T-cell (primary cell): ENCODE measurements at places on chromosomes 1 and 21.

- no peak for DNase-seq
Measured at GRCh38 chr1:119181218-119181617, 40.8 kb upstream of the WARS2 start.

DNA sequence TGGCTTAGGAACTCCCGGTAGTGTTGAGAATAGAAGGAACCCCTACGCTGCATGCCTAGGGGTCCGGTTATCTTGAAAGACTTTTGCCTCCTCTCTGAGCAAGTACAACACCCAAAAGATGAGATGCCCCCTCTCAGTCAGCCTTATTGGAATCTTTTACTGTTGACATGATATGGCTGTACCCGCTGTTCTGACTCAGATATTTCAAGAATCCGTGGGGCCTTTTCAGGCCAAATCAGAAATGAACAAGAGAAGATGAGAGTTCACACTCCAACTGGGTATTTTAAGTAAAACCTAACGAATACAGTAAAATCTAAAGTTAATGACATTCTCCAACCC, 164.2 kb downstream of the PPIAL4G start:
- DNase-seq, result no peak

- no peak for DNase-seq
Measured at GRCh38 chr1:218524526-218524925, 179.4 kb downstream of the TGFB2 start.

- DNase-seq, result no peak
Measured at GRCh38 chr1:912740-913301, 10.9 kb upstream of the SAMD11 start.

GRCh38 chr21:39802217-39802616, 57.2 kb downstream of the IGSF5 start:
- no peak for DNase-seq

DNA sequence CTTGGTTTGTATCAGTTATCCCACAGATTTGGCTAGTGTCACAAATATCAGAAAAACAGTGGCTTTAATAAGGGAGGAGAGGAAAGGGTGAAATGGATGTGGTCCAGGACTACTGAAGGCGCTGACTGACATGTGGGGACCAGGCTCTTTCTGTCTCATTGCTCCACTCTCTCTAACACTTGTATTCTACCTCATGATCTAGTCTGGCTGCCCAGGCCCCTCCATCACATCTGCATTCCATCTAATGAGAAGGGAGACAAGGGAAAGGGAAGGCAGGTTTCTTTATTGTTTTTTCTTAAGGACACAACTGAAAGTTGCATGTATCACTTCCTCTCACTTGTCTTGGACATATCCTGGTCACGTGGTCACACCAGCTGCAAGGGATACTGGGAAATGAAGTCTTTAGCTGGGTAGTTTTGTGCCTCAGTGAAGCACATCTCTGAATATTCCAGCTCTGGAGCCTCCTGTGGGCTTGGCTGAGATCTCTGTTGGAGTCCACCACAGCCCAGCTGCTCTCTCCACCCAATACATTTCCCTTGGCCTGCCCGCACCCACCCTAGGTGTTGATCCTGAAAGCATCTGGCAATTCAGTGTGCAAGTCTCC, 42.0 kb upstream of the PADI2 start:
- no peak for DNase-seq

GRCh38 chr1:11345971-11346715, 73.1 kb downstream of the UBIAD1 start:
- DNase-seq, result no peak

DNA sequence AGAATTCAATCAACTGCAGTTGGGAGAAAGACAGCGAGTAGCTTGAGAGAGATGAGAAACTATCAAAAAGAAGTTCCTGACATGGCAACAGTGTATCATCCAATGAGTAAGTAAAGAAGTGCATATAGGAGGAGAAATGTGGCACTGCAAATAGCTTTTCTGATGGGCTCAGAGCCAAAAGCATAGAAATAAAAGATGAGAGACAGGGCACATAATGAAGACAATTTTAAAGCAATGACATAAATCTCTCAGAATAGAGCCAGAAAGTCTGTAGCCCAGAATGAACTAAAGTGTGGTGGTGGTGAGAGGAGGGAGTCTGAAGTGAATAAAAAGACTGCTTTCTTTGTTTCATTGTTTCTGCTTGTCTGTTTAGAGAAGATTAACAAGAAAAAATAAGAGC, 34.3 kb downstream of the TNFSF18 start:
- no peak for DNase-seq

GRCh38 chr1:232854798-232855159, 49.6 kb downstream of the MAP10 start:
- DNase-seq, result no peak

- no peak for DNase-seq
Measured at GRCh38 chr1:119254067-119254720, 113.7 kb upstream of the WARS2 start.

DNA sequence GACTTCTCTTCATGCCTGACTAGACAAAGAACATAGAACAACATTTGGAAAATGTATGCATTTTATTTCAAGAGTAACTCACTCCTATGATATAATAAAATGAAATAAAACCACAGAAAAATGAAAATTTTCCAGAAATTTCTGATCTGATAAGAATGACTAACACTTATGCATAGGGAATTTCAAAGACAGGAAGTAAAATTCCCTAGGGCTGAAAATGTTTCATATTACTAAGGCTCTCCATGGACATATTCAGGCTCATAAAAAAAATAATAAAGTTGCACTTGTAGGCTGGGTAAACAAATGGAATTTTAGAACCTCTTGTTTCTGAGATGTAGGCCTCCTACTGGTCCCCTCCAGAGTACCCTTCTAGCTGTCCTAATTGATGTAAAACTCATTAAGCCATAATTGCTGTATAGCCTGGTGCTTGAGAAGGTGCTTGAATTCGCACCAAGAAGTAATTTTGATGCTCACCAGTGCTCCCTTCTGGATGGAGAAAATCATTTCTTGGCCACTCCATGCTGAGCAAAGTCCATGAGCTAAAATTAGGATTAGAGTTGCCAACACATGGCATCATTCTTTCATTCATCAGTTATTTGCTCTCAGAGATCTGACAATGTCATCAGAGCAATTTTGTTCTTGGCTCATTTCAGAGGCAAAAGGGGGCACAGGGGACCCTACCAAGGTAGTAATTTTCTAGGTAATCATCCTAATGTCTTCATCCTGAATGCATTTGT, 641.0 kb upstream of the CAMK1G start:
- DNase-seq, result no peak
